ENCODE measurements at places on chromosomes 5 and 9. TPM values are rescaled to one million over a fixed set of nuclear protein-coding genes. Genes with fewer than 3 reads are reported as not detected.

SLC4A9 gene
- not detected for total RNA-seq

DNA sequence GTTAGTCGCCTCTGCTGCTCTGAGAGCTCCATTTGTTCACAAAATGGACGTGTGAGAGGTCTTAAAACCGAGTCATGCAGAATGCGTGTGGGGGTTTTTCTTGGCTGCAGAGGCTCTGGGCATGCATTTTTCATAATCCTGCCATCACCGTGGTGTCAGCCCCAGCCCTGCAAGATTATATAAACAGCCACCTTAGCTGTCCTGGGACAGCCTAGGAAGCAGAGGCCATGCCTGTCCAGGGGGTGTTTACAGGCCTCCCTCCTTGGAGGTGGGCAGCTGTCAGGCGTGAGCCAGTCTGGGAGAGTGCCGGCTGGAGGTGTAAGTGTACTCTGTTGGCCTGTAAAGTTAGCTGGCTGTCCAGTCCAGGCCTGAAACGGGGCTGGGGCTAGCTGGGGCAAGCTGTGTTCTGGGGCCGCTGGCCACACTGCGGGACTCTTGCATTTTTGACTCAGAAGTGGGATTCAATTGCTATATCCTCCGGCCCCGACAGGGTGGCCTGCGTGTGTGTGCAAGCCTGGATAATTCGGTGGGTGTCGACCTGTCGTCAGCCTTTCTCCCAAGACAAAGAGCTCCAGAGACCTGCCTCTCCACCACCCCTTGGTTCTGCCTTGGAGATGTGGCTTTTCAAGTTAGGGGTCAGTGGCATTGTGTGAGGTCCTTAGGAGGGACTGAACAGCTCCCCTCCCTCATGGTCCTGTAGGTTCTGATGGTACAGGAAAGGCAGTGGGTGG lies 2.4 kb downstream of the WNK2 start:
- no peak overlapping the region for H3K27ac ChIP-seq
- no peaks in the 10 kb centered on the region for H3K27me3 ChIP-seq
- no peak overlapping the region for H3K4me3 ChIP-seq

DNA sequence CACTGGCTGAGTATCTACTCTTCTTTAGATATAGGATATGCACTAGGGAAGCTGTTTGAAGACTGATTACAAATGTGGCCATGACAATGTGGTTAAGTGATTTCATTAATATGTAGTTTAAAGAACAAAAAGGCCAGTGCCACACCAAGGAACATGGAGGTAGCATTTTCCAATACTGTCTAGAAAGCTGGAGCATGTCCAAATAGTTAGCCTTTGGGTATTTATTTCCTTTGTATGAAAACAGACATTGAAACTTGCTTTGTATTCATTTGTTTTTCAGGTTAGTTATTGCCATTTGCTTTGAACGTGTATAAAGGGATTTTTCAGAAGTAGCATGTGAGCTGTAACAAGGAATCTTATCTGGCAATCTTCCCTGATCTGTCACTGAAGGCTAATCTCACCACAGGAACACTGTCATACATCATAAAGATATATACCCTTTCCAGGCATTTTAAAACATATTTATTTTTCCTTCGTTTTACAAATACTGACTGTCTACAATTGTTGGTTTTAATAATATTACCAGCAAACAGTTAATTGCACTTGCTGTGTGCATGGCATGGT lies 93.4 kb downstream of the PLPPR1 start:
- H3K4me1 ChIP-seq = no peaks in the 10 kb centered on the region
- H3K27me3 ChIP-seq = no peaks in the 10 kb centered on the region
- H3K4me3 ChIP-seq = no peak overlapping the region
- no peak for DNase-seq

DNA sequence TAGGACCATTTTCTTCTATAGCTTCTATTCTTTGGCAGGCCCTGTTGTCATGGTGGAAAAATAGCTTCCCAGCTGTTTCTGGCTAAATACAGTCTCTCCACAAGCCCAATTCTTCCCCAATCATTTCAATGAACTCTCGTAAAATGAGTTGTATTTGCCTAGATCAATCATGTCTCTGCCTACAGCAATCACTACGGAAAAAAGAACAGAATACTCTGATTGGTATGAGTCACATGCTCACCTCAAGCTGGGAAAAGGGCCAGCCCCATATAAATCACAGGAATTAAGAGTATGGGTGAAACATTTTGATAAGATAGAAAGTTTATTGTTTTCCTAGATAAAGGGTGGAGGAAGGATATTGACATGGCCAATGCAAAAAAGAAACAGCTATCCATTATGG lies 711.4 kb downstream of the EFNA5 start:
- H3K4me3 ChIP-seq = no peak overlapping the region
- H3K4me1 ChIP-seq = no peaks in the 10 kb centered on the region
- H3K27me3 ChIP-seq = no peaks in the 10 kb centered on the region
- DNase-seq = no peak
- no peaks in the 10 kb centered on the region for H3K36me3 ChIP-seq

GRCh38 chr5:88695232-88695631 lies 187.8 kb downstream of the MEF2C start:
- no peak for DNase-seq
- no peaks in the 10 kb centered on the region for H3K36me3 ChIP-seq
- H3K27ac ChIP-seq = no peak overlapping the region
- peaks cover 10% of the 10 kb centered on the region for H3K4me1 ChIP-seq
- no peak overlapping the region for H3K4me3 ChIP-seq
- H3K27me3 ChIP-seq = peaks cover 11% of the 10 kb centered on the region
